Activated naive CD8-positive, alpha-beta T cell treated with anti-CD3 and anti-CD28 coated beads, Interleukin-2, amount 50 U/mL, for 24 hours (primary cell): ENCODE measurements at places on chromosomes 1 and 21.

DNA sequence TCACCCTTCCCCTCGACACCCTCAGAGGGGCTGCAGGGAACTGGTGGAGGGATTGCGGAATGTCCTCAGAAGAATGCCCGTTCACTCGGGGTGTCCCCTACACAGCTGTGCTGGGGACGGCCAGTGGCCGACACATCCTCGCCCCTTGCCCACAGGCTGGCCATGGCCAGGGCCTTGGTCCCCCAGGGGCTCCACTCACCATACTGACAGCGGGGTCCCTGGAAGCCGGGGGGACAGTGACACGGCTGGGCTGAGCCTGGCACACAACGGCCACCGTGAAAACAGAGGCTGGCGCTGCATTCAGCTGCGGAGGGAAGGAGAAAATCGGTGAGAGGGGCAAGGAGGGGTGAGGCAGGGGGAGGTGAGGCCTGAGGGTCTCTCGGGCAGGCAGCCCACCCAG lies 31.7 kb downstream of the MEGF6 start:
- DNase-seq = no peak

GRCh38 chr1:180533266-180533987 lies 25.3 kb upstream of the OVAAL start:
- DNase-seq = peak; percentile 70

DNA sequence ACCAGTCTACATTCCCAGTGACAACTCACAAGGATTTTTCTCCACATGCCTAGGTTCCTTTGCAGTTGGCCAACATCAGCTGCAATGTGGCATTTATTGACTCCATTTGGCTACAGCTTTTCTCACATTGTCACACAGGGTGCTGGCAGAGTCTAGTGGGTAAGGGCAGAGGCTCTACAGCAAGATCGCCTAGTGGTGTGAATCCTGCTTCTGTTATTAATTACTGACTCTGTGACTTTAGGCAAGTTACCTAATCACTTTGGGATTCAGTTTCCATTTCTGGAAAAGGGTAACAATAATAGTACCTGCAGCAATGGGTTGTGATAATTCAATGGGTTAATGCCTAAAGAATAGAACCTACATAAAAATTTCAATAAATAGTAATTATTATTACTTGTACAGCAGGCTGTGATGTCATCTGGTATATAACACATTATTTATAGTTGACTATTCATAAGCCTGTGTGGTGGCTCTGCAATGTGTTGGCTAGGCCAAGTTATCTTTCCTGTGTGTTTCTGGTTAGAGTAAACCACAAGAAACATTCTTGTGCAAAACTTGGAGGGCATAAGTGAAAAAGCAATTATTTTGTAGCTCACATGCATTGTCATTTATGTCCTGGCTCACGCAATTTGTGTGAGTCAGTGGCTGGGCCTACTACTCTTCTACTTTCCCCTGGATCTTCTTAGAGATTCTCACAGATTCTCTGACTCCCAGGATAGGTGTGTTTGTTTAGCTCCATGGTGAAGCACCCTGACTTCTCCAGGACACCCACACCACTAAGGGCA lies 59.5 kb downstream of the PTGS2 start:
- no peak for DNase-seq

- DNase-seq = no peak
These were observed 285.0 kb downstream of the LRRC40 start for GRCh38 chr1:69920426-69920825.

DNA sequence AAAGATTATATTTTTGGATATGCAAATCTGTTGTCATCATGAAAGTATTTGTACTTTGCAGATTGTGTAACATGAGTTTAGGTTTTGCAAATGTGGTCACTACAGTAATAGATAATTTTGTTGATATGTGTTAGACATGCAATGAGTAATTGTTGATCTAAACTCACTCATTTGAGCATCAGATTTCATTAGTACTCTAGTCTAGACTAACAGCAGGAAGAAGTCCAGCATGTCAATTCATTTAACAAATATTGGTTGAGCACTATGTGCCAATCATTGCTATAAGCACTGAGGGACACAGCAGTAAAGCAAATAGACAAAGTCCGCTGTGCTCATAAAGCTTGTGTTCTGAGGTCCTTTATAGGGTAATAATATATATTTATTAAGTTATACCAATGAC lies 350.0 kb downstream of the USP25 start:
- DNase-seq = no peak

- DNase-seq = no peak
These were observed 234.4 kb downstream of the PTPRU start for GRCh38 chr1:29470788-29471119.

DNA sequence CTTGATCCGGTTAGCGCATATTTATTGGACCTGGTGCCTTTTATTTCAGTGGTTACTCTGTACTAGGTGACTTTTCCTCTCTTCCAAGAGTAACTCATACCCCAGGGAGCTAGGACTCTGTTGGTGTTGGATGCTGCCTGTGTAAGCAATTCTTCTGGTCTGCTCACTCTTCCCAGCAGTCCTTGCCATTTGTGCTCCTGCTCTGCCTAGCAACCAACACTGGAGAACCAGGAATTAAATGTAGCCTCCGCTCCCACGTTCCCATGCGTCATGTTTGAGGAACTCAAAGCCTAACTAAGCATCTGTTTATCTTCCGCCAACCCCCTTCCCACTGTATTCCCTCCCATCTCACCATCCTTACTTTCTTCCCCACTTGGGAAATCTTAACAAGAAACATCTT lies 65.7 kb upstream of the RAVER2 start:
- DNase-seq = no peak

- no peak for DNase-seq
These were observed 4.2 kb downstream of the NECTIN4 start for GRCh38 chr1:161085165-161085564.

DNA sequence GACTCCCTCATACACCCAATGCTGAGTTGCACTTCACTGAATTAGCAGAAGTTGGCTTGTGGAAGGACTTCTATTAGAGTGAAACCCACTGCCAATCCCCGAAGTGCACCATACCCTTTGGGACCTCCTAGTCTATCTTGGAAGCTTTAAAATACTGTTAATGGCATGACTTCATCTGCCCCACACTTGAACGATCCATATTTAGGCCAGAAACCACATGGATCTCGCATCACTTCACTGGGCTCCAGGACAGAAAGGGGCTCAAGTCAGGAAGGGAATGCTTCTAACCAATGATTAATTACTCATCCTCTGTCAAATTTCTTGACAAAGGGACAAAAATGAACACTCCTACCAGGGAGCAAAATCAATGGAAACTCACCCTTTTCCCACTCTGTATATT lies 69.1 kb downstream of the BCAR3 start:
- no peak for DNase-seq

GRCh38 chr1:3003941-3004270 lies 17.4 kb upstream of the ACTRT2 start:
- no peak for DNase-seq

DNA sequence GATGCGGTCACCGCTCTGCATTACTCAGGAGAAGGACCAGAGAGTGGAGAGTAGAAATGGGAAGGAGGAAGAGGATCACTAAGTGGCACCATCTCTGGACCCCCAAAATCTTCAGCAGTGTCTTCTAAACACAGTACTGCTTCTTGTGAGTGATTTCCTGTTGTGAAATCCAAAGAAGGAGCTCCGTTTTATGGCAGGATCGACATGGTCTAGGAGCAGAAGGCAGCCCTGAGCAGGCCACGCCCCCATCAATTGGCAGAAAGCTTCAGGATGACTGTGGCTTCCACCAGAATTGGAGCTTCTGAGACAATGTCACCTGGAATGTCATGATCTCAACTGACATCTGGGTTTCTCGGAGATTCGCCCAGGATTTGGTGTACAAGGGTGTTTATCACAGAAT lies 171.5 kb downstream of the ADSS2 start:
- DNase-seq = no peak

GRCh38 chr1:27906759-27907158 lies 28.0 kb upstream of the SMPDL3B start:
- DNase-seq = no peak

GRCh38 chr1:155695608-155696007 lies 6.7 kb downstream of the DAP3 start:
- no peak for DNase-seq

- DNase-seq = peak; percentile 13
These were observed 74.3 kb upstream of the COG2 start for GRCh38 chr1:230568008-230568407.

DNA sequence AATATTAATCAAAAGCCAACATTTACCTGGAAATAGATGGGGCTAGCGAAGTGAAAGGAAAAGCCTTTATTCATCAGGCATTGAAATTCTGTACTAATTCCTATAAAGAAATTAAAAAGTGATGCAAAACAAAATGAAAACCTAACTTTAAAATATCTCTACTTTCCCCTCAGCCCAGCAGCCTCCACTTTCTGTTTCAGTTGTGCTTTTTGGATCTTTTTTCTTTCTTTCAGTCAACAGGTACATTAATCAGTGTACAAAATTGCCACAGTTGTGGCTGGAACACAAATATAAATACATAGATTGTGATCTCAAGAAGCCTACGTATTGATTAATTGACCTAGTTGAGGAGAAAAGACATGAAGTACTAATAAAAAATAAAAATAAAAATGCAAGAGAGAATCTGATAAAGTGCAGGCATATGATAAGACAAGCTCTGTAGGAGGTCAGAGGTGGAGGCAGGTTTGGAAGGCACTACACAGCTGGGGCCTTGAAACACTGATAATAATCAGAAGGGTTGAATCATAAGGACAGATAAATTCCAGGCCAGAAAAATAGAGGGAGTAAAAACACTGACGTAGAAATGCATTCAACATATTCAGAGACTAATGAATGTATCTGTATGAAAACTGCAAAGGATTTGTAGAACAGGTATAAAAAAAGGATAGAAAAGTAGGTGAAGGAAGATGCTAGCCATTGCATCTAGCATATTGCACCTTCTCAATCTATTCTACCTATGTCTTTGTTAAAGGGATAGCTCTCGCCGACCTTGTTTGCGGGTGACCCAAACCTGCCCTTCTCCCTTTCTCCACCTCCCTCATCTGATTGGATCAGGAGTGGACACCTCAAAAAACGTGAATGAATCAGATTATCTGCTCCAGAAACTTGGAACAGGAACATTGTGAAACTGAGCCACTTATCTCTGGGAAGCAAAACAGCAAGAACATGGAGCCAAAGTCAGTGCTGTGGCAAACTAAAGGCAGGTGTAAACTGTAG lies 607.8 kb upstream of the ADGRL2 start:
- no peak for DNase-seq

GRCh38 chr1:96772349-96772748 lies 50.8 kb downstream of the PTBP2 start:
- DNase-seq = no peak

GRCh38 chr1:233587958-233588799 lies 25.7 kb upstream of the KCNK1 start:
- DNase-seq = no peak

DNA sequence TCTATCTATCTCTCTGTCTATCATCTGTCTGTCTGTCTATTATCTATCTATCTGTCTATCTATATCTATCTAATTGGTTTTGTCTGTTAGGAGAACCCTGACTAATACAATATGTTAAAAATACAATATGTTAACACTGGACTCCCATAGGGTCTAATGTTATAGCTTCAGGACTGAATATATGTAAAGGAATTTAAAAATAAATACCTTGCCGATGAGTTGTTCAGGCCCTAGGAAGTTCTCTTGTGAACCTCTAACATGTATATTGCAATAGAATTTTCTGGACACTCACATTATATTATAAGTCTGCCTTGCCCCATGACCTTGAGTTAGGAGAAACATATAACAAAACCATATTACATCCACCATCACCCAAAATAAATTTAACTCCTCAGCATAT lies 900.6 kb downstream of the NCAM2 start:
- no peak for DNase-seq

GRCh38 chr1:153404768-153405167 lies 11.6 kb upstream of the S100A7A start:
- DNase-seq = peak; percentile 65

DNA sequence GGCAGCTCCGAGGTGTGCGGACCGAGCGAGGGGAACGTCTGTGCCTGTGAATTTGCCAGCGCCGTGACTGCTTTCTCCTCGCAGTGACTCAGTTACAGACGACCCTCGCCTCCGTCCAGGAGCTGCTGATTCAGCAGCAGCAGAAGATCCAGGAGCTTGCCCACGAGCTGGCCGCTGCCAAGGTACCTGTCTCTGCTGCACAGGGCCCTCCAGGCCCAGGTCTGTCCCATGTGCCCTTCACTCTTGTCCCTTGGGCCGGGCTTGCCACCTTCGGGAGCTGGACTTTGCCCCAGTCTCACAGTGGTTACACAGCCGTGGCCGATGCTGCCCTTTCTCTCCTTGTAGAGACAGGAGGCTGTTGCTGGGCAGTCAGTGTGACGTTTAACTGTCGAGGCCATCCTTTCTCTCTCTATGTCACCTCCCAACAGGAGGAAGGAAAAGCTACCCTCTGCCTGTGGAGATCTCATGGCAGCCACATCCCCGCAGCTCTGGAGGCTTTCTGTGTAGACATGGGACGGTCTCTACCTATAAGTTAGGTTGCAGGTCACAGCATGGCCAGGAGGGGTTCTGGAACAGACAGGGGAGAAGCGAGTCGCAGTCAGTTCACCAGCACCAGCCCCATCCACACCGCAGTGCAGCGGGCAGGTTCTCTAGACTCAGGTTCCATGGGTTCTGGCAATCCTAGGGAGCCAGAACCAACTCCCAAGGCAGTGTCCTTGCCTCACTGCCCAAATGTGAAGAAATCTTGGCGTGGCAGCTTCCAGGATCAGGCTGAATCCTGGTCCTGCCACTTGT lies 149.7 kb downstream of the PEX14 start:
- no peak for DNase-seq

DNA sequence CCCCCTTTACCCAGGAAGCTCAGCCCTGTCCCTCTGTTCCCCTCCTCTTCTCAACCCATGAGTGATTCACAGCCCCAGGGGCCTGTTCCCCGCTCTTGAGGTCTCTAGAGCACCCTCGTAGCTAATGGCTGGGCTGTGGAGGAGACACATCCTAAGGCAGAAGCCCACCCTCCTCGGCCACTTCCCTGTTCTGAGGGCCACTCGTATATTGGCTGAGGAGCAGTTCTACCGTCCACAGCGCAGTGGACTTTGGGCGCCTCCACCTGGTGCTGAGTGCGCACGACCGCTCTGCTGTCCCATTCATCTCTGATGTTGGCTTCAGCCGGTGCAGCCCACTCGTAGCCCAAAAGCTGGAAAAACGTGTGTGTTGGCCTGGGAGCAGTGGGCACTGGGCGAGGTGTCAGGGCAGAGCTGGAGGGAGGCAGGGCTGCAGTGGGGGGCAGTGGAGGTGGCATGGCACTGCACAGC lies 24.5 kb upstream of the PKP1 start:
- DNase-seq = no peak

DNA sequence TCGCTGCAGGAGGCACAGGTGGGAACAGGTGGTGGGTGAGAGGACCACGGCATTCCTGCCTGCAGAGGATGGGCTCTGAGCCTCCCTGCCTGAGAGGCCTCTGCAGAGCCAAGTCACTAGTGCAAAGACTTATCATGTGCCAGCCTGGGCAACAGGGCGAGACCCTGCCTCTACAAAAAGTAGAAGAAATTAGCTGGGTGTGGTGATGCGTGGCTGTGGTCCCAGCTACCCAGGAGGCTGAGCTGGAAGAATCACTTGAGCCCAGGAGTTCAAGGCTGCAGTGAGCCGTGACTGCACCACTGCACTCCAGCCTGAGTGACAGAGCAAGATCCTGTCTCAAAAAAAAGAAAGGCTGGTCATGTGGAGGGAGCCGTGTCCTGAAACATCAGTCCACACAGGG lies 46.4 kb downstream of the PKNOX1 start:
- DNase-seq = no peak
